ENCODE measurements at places on chromosomes 3 and 15. TPM values are rescaled to one million over a fixed set of nuclear protein-coding genes. Genes with fewer than 3 reads are reported as not detected.

LMAN1L gene
- 0.39 TPM for total RNA-seq

GXYLT2 gene
- 12.4 TPM for total RNA-seq

CAPN3 gene
- total RNA-seq = 27.3 TPM

DNA sequence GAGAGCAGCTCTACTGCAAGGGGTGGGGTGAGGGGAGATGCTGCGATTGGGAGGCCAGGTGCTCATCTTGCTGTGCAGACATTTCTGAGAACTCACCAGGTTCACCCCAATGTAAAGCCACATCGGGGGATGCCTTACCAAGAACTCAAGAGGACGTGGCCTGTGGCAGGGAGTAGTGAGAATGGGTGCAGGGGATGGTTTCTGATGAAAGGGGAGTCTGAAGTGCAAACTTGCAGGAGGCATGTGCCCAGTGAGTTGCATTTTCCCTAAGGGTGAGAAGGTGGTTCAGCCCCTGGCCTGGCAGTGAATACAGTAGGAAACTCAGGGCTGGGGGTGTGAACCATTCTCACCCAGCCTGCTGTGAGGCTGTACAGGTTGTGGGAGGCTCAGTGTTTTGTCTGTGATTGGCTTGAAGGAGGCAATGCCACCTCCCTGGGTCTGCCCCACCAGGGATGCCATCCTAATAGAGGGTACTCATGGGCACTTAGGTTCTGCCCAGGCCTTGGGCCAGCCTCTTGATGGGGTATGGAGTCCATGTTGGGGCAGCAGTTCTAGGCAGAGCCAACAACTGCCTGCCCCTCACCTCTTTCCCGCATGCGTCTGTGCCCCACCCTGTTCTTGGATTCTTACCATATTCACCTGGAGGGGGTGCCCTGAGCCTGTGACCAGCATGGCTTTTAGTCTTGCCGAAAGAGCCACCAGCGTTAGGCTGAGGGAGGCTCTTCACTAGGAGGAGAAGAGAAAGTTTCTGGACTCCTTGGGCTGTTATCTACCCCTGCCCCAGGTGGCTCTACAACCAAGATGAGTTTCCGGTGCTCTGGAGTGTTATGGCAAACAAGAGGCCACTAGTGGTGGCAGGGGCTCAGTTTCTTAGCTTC lies 4.5 kb downstream of the HEMK1 start:
- no peaks in the 10 kb centered on the region for H3K27me3 ChIP-seq
- no peak for DNase-seq
- H3K4me1 ChIP-seq = peaks cover 7% of the 10 kb centered on the region
- peaks cover 30% of the 10 kb centered on the region for H3K36me3 ChIP-seq
- H3K4me3 ChIP-seq = no peak overlapping the region

- DNase-seq = no peak
- H3K36me3 ChIP-seq = no peaks in the 10 kb centered on the region
- peak overlapping the region; percentile 96 for H3K27ac ChIP-seq
- no peak overlapping the region for H3K4me3 ChIP-seq
- peaks cover 95% of the 10 kb centered on the region for H3K4me1 ChIP-seq
These were observed 11.4 kb downstream of the SQOR start for GRCh38 chr15:45646220-45646619.

- H3K4me3 ChIP-seq = no peak overlapping the region
- H3K27ac ChIP-seq = no peak overlapping the region
- no peaks in the 10 kb centered on the region for H3K36me3 ChIP-seq
- H3K4me1 ChIP-seq = no peaks in the 10 kb centered on the region
- DNase-seq = no peak
These were observed 200.7 kb downstream of the UBE3A start for GRCh38 chr15:25238126-25238525.
